ENCODE measurements at places on chromosomes 11 and 22.

GRCh38 chr11:11045156-11045930 lies 187.5 kb upstream of the ZBED5 start:
- DNase-seq, result no peak

GRCh38 chr11:94800414-94800813 lies 32.3 kb downstream of the AMOTL1 start:
- no peak for DNase-seq

DNA sequence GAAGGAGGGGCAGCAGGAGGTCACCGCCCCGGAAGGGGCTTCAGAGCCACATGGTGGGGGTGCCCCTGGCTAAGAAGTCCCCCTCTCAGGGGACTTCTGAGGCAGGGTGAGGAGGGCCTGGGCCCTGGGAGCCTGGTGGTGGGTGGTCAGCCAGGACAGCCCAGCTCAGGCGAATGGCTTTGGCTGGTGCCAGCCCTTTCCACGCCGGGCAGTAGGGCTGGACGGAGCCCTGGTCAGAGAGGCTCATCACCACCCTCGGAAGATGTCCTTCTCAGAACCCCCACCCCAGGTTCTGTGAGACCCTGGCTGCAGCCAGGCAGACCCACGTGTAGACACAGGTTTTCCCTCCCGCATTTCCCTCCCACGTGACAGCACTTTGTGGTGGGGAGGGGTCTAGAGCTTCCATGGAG lies 35.9 kb downstream of the OSBPL5 start:
- no peak for DNase-seq

- DNase-seq, result no peak
Observed at GRCh38 chr11:126084608-126084912, 21.9 kb upstream of the CDON start.

- no peak for DNase-seq
Observed at GRCh38 chr11:131486100-131486499, 115.7 kb downstream of the NTM start.

- DNase-seq, result no peak
Observed at GRCh38 chr22:29748248-29748893, 18.4 kb downstream of the ZMAT5 start.

DNA sequence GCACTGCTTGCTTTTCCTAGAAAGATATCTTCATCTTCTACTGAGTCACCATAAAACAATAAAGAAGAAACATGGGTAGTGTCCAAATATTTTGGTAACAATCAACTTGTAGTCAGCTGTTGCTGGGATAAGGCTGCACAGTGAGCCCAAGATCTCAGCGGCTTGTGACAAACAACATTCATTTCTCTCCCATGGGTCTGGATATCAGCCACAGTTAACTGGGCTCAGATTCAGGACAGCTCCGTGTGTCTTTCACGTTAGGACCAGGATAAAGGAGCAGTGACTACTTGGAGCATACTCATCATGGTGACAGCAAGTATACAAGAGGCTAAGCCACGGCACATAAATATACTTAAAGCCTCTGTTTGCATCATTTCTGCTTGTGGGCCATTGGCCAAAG lies 27.9 kb upstream of the GRK3 start:
- DNase-seq, result no peak

DNA sequence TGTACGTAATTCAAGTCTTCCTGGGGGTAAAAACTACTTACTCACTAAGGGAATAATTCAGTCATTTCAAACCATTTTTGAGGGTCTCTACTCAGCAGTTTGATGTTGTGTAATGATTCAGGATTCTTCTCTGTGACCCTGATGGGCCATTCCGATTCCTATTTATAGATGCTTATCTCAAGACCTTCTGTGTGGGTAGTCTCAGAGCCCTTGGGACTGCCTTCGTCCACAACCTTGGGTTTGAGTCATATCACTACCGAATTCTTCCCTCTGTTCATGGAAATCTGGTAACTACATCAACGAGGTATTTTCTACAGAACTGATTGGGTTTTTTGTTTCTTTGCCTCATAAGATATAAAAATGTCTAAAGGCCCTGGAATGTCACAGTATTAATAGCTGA lies 14.3 kb upstream of the CBX6 start:
- peak; percentile 24 for DNase-seq

DNA sequence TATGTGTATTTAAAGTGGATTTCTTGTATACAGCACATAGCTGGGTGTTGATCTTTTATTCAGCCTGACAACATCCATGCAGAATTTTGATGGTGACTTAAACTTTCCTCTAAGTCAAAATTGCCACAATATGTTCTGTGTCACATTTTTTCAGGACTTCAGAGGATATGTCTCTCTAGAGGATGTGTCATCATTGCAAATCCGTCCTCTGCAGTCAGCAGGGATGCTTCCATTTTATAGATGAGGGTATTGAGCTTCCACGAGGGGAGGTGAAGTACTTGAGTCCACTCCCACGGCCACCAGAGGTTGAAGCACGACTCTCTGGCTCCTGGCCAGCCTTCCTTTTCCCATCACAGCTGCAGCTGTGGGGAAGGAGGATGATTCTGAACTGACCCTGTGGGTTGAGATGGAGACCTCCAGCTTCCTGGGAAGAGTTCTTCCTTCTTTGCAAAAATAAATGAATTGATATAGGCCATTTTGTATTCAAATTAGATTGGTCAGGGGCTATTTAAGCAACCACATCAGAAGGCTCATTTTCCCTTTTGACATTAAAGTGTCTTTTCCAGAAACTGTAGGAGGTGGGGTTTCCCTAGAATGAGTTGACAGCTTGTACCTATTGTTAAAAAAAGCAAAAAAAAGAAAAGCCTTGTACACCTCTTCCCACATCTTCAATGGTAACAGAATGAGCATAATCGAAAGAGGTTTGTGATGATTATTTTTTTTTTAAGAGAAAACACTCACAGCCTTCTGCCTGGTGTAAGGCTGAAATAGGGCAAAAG lies 55.2 kb upstream of the MYEOV start:
- DNase-seq, result peak; percentile 51

DNA sequence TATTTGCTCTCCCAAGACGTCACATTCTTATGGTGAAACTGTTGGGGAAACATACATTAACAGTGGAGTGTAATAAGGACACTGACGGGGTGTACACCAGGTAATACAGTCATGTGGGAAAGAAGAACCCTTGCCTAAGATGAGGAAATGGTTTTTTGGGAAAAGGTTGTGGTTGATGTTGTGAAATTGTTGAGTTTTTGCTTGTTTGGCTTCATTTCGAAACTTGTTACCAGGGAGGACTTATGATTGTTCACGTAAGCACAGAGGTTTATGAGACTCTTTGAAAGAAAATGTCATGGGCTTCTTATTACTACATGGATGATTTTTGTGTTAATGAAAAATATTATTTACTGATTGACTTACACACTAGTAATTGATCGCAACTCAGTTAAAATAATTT lies 16.8 kb downstream of the ANO3 start:
- no peak for DNase-seq

DNA sequence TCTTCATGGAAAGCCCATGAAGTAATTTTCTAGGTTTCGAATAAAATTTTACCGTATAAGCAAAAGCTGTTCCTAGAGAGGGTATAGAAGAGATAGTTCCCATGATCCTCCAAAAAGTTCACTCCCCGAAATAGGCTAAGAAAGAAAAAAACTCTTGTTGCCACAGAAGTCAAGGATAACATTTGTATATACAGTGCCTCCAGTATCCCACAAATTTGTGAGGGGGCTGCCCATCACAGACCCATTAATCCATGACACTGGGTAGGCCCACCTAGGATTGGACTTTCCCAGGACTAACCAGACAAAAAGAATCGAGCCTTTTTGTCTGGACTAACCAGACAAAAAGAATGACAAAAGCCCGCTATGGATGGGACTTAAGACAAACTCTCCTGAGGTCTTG lies 233.0 kb downstream of the DDX10 start:
- DNase-seq, result no peak

DNA sequence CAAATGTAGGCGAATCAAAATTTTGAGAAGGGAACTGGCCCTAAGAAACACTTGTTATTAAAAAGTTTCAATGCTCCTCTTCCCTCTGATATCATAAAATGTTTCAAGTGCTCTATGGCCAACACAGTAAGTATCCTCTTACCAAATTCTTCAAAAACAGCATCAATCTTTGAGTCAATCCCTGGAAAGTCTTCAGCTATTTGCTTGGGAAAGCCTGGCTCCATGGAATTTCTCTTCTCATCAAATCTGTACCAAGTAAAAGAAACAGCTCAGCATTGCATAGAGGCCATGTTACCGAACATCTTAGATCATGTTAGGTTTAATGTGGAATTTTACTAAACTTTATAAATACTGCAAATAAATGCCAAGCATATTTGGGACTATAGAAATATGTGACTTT lies 6.3 kb downstream of the MMP3 start:
- no peak for DNase-seq

DNA sequence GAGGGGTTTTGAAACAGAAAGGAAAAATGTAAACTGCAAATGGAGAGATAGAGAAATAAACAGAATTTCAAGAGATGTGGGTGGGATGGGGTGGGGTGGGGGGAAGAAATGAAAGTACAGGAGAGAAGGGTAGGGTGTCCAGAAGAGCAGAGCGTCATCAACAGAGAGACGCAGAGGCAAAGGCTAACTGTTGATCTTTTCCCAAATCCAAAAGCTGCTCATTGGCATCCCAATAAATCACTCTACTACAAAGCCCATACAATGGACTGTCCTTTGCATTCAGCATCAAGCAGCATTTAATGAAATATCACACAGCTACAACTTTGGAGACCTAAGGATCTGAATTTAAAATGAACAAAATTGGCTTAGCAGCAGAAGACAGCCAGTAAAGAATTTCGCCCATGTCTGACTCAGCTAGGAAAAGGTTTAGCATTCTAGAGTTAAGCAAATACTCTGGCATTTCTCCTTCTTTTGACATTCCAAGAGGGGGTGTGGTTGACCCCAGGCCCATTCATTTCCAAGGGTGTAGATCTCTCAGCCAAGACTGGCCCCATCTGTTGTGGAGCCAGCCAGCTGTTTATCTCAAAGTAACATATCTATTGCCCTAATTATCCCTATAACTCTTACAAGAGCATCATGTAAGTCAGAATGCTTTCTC lies 1.5 kb downstream of the RAB30 start:
- no peak for DNase-seq

DNA sequence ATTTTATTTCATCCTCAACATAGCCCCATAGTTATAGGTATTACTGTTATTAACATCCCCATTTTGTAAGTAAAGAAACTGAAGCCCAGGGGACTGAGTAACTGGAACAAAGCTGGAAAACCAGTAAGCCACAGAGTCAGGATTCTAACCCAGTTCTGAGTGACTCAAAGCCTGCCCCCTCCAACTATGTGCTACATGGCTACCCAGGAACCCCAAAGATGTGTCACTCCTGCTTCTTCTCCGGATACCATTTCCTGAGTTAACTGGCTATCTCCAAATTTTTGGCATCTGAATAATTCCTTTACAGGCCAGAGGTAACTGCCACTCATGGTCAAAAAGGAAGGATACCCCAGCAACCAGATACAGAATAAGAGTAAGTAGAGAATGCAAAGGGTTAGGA lies 43.6 kb downstream of the TENM4 start:
- DNase-seq, result no peak

GRCh38 chr11:66081505-66081904 lies 11.4 kb downstream of the PACS1 start:
- DNase-seq, result peak; percentile 62

GRCh38 chr11:44167046-44167445 lies 71.6 kb downstream of the EXT2 start:
- no peak for DNase-seq

GRCh38 chr22:27431896-27432295 lies 369.7 kb downstream of the MN1 start:
- DNase-seq, result no peak

DNA sequence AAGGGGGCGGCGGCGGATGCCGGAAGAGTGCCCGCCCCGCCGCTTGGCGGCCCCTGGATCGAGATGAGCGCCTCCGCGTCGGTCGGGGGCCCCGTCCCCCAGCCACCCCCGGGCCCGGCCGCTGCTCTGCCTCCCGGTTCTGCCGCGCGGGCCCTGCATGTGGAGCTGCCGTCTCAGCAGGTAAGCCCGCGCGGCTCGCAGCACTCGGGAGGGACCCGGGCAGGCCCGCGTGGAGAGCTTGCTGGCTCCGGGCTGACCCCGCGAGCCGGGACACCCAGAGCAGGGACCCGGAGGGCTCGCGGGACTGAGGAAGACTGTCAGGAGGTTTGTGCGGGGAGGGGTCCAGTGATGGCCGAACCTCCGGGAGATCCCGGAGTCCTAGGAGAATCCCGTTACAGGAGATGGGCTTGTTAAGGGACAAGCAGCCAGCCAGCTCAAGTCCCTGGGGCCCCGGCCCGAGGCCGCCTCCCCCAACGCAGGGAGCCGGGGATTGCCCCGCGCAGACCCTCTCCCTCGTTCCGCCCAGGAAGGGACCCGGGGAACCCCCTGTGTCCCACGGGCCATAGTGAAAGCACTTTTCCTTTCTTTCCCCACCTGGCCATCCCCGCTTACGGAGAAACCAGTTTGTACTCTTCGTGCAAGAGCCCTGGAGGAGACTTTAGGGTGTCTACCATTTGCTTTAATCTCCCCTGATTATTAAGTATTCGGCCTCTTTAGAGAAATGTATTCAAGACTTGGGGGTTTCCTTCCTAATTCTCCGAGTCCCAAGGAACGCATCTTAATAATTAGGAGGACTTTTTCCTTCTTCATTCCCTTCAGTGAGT lies 547 bp downstream of the UVRAG start:
- DNase-seq, result no peak

DNA sequence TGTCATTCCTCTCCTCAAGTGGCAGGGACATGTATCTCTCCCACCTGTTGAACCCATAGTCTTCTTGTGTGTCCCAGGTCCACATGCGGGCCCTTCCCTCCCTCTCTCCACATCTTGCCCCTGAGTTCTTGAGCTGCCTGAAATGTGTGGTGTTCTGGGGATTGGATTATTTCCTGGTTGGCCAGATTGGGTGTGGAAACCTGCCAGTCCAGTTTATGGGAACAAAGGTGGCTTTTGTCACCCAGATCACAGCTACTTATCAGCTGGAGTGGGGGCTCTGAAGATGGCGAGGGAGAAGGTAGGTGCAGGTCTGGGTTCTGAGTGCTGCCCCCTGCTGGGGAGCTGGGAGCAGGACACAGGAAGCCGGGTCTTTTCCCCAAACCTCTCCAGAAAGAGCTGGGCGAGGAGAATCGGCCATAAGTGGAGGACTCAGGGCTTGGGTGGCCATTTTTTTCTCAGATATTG lies 14.2 kb downstream of the DTX4 start:
- DNase-seq, result peak; percentile 77

- no peak for DNase-seq
Observed at GRCh38 chr11:114116357-114116756, 56.8 kb downstream of the ZBTB16 start.

- DNase-seq, result no peak
Observed at GRCh38 chr22:16933291-16934282, 74.4 kb downstream of the GAB4 start.

All from GM13977 (cell line).